WTC11 (cell line): ENCODE measurements at places on chromosomes 16 and 17.
A peak's percentile ranks its signal among the peaks of the same experiment; 100 is the strongest.

DNA sequence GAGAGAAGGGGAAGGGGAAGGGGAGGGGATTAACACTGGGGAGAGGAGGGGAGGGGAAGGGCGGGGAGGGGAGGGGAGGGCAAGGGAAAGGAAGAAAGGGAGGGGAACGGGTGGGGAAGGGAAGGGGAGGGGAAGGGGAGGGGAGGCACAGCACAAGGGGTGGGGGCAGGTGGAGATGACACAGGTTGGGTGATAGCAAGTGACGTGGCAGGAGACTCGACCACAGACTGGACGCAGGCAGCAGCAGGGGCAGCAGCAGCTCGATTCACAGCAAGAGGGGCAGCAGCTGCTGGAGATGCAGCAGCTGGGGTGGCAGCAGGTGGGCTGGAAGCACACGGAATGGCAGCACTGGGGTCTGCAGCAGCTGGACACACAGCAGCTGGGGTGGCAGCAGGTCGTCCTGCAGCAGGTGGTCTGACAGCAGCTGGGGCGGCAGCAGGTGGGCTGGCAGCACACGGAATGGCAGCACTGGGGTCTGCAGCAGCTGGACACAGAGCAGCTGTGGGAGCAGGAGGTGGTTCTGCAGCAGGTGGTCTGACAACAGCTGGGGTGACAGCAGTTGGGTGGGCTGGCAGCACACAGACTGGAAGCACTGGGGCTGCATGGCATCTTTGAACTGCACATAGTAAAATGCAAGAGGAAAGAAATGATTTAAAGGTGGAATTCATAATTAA, at the start of gene KRTAP4-16:
KRTAP4-16 (minus strand) TSS at position 624 of the 674 bp plus-strand sequence; CDS start at position 624, 0 bp downstream.
- DNase-seq = no peak

GRCh38 chr16:77404775-77405174, 30.1 kb downstream of the ADAMTS18 start:
- no peak for DNase-seq

DNA sequence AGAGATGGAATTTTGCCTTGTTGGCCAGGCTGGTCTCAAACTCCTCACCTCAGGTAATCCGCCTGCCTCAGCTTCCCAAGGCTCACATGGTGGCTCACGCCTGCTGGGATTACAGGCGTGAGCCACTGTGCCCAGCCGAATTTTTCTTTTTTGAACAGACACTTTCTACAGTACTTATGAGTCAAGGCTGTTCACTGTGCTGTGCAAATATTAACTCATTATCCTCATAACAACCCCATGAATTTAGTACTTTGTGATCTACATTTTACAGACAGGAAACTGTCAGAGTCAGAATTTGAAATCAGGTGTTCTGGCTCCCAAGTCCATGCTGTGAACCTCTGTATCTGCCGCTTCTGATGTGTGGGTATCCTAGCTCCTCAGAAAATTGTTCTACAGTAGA, 25.7 kb upstream of the RASL10B start:
- no peak for DNase-seq

DNA sequence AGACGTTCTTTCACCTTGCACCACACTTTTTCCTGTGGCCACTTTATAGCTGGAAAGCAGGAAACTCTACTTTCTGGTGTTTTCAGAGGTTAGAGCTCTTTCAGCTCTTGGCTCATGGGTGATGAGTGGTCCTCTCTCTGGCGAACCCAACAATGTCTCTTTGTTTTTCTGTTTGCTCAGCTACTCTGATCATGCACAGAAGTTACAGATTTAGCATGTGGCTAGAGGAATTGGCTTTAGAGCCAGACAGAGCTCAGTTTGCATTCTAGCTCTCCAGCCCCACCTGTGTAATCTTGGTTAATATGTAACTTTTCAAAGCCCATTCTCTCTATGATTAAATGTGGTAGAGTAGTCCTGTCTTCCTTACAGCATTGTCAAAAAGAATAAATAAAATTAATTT, 225.2 kb downstream of the HAPSTR1 start:
- DNase-seq = no peak

DNA sequence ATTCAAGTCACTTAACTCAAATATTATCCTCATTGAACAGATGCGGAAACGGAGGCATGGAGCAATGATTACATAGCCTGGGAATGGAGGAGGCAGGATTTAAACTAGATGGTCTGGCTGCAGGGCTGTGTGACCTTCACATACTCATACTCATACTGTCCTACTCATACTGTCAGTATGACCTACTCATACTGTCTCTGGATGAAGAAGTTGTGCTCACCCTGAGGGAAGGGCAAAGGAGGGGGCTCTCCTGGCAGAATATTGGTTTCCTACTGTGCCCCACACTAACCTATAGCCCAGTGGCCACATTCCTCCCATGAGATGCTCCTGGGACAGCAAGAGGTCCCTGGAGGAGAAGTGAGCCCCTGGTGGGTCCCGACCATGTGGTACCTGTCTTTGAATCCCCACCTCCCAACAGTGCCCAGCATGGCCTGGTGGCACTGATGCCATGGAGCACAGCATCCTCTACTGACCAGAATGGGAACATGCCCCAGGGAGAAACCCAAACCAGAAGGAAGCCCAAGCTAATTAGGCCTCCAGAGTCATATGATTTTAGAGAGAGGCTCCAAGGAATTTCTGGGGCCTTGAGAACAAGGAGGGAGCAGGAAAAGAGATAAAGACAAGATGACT, 197.3 kb upstream of the SDK2 start:
- peak; percentile 54 for DNase-seq

DNA sequence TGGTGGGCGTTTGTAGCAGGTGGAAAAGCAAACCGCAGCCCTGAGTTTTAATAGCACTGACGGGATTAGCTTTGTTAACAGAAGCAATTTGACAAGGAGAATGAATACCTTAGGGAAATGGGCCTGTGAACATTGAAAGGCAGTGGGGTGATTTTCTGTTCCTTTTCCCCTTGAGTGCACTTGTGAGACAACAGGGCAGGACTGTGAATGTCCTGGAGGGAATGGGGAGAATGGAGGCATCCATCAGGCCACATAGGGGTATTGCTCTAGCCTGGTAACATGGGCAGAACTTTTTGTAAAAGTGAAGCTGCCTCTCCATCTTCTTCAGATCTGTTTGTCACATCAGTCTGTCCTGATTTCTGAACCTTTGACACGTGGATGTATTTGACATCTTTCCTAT, 26.2 kb downstream of the USP43 start:
- no peak for DNase-seq

DNA sequence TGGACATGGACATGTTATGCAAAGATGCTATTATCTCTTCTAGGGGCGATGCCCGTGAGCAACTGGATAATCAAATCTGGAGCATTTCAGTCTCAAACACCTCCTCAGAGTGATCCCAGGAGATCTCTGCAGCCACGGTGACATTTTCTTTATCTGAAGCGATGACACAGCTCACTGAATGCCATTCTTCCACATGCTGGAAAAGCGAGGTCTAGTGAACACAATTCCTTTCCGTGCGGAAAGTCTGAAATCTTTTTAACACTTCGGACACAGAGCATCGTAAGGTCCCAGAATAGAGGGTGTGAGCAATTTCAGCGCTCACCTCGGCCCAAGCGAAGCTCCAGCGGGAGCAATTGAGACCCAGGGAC, 531 bp upstream of the HASPIN start:
- DNase-seq = no peak

DNA sequence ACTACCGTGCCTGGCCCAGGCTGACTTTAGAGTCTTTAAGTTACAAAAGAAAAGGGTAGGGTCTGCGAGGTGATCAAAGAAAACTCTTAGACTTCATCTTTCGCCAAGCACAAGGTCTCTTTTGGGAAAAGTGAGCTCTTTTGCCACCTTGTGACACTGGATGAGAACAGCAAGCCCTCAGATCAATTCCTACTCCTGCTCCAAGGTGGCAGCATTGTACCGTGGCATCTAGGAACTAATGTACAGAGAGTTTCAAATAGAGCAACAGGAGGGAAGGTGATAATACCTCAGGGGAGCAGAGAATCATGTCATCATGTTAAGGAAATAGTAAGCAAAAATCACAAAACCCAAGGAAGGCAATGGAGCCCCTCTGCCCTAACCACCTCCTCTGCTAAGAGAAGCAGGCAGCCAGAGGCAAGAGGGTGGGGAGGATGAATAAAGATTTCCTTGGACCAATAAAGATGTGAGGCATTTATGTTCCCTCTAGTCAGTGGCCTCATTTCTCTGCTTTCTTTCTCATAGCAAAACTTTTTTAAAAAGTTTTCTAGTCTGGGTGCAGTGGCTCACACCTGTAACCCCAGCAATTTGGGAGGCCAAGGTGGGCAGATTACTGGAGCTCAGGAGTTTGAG, 2.1 kb upstream of the C17orf78 start:
- DNase-seq = peak; percentile 74

GRCh38 chr17:45640141-45640850, 143.8 kb upstream of the CRHR1 start:
- peak; percentile 91 for DNase-seq

DNA sequence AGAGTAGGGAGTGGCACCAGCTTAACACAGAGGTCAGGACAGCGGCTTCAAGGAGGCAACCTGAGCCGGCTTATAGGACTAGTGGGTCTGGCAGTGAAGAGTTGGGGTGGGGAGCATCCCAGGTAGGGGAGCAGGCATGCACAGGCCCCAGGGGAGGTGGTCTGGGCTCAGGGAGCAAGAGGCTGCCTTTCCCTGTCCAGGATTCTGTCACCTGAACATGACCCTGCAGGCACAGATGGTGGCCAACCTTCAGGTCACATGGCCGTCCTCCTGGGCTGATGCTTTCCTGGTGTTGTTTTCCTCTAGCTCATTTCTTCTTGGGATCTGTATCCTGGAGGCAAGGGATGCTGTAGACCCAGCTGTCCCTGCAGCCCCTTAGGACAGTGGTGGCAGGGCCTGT, 3.5 kb upstream of the MYO15A start:
- no peak for DNase-seq

GRCh38 chr16:84648595-84649510, 542 bp downstream of the KLHL36 start:
- peak; percentile 51 for DNase-seq

- no peak for DNase-seq
Measured at GRCh38 chr17:48478224-48479013, 48.4 kb upstream of the SKAP1 start.

GRCh38 chr17:67696347-67696746, 21.4 kb upstream of the NOL11 start:
- DNase-seq = no peak

DNA sequence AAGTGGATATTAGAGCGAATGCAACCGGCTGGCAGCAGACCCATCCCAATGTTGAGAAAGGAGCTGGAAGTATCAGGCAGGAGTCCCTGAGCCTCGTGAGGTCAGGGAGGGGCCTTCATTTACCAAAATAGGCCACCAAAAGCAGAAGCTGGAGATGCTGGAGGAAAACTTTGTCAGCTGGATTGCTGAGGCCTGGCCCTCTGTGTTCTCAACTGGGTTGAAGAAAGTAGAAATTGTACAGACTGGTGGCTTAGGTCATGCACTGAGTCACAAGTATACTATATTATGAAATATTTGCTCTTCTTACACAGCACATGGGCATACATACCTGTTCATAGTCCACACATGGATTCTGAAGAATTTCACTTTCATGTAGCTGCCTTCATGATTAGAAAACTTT, 23.2 kb upstream of the TEKT3 start:
- no peak for DNase-seq

DNA sequence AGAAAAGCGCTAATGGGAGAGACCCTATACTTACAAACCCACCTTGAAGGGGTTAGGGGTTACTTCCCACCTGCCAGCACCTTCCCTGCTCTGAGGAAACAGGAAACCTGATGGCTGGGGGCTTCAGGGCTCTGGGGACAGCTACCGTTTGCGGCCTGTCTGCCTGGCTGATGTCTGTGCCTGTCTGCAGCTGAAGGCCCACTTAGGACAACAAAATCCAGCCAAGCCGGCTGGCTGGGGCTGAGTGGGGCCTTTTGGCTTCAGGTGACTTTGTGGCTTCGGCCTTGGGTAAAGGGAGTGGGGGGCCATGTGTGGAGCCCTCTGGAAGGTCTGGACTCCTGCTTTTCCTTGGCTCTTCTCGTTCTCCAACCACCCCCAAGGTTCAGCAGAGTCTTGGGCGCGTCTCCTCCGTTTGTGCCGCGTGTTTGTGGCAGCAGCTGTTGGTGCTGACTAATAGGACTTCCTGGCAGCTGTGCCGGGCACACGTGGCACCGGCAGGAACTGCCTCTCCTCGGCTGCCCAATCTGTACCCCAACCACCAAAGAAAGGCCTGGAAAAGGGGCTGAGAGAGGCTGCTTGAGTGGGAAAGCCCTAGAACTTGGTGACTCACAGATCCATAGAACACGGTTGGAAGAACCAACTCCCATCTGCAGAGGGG, 186.7 kb downstream of the MSI2 start:
- DNase-seq = no peak

DNA sequence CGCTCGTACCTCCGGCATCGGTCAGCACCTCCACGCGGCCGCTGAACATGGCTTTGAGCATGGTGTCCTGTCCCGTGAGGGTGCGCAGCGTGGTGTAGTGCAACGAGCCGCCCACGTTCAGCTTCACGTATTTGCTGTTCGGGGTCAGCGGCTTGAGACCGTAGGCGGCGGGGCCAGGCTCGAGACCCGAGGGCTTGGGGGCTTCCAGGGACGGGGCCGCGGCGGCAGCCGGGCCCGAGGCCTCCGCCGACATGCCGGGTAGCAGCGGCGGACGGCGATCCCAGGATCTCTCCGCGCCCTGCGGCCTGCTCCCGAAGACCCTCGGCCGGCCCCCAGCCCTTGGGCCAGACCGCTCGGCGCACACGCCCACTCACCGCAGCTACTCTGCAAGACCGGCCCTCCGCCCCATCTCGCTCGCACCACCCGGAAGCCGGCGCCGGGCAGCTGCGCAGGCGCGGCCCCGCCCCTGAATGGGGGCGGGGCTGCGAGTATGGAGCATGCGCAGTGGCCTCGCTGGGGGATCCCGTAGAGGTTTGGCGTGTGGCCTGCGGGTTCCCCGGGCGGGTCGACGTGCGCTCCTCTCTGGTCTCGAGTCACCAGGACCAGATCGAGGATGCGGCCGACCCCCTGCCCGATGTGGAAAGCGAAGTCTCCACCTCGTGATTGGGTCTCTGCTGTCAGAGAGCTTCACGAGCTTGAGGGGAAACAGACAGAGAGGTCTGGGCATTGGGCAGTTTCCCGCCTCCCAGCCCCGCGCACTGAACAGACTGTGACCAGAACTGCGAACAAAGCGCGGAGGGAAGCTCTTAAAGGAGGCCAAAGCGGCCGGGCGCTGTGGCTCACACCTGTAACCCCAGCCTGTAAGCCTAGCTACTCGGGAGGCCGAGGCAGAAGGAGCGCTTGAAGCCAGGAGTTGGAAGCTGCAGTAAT, at the start of gene KCTD13:
KCTD13 (minus strand) TSS at position 446 of the 930 bp plus-strand sequence; CDS start at position 253, 193 bp downstream.
- DNase-seq = peak; percentile 91

DNA sequence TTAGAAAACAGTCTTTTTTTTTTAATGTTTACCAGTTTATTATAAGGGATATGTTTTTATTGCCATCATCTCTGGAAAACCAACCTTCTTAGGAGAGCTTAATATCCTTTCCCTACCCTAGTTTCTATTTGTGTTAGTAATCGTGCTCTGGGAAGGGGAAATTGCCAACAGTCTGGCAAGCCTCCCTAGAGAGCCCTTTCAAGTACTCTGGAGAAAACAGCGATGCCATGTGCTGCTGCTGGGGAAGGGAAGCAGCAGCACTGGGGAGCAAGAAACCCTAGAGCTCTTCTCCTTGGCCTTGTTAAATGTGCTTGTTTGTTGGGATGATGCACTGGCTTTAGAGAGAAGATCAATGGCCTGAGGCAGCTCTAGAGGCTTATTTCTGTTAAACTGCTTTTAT, 10.3 kb downstream of the RETREG3 start:
- no peak for DNase-seq
